Omental fat pad (tissue), 4 donors: ENCODE measurements at places on chromosomes 11 and 22.

GRCh38 chr11:78652843-78653239 is 78.2 kb upstream of the NARS2 start:
- DNase-seq: no peak

GRCh38 chr22:32236970-32237369 is 18.2 kb downstream of the SLC5A4 start:
- DNase-seq: no peak

GRCh38 chr11:104573441-104573990 is 324.7 kb downstream of the CASP12 start:
- DNase-seq: no peak

DNA sequence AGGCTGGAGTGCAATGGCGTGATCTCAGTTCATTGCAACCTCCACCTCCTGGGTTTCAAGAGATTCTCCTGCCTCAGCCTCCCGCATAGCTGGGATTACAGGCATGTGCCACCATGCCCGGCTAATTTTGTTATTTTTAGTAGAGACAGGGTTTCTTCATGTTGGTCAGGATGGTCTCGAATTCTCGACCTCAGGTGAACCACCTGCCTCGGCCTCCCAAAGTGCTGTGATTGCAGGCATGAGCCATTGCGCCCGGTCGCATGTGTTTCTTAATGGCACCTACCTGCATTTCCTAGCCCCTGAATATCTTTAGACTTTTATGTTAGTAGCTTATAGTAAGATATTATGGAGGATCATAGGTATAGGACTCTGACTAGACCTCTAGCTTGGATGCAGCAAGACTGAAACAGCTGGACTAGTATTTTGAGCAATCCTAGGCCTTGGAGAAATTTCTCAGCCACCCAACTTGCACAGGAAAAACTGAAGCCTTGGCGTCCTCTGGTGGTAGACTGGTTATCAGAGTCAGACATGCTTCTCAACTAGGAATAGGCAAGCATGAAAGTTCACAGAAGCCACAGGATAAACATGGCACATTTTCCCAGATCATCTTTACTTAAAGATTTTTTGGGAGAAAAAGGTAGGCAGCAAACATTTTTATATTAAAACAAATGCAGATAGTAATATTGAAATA is 22.7 kb upstream of the C1QTNF4 start:
- DNase-seq: no peak

GRCh38 chr11:43852057-43852636 is 28.5 kb upstream of the ALKBH3 start:
- peak; percentile 70 for DNase-seq

- no peak for DNase-seq
Measured at GRCh38 chr11:80031014-80031600, 590.3 kb upstream of the TENM4 start.

- DNase-seq: no peak
Measured at GRCh38 chr11:70207531-70208131, 4.5 kb downstream of the FADD start.

GRCh38 chr11:110022548-110022947 is 70.6 kb upstream of the ZC3H12C start:
- no peak for DNase-seq

- DNase-seq: no peak
Measured at GRCh38 chr11:1486054-1486825, at the start of gene MOB2. Gene MOB2 (minus strand): TSS chr11:1486779. CDS start chr11:1486556, 223 bp downstream.

DNA sequence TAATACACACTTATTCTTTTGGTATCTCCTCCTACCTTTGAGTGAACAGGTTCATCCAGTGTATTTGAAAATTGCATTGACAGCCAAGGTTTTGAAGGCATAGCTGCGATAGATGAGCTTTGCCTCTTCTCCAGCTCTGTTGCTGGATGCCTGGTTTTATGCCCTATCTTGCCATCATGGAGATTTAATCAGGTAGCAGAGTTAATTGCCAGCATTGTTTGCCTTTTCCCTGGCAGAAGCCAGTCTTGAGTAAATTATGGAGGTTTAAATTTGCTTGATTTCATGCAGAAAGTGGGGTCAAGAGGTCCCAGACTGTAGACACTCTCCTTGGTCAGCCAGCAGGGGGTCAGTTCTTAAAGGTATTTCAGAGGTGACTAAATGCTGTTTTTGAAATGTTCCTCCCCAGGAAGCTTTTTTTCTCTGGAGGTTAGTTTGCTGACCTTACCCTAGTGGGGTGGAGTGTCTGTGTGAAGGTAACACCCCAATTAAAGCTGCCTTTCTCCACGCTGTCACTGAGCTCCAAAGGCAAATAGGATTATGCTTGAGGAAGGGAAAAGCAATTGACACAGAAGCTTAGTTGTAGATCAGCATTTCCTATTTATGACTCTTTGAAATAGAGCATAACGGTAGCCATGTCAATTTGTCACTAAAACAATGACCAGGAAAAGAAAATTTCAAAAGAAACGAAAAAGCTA is 96.0 kb downstream of the EXT2 start:
- DNase-seq: no peak

GRCh38 chr11:113992459-113993110 is 17.7 kb downstream of the HTR3A start:
- DNase-seq: no peak

GRCh38 chr11:115912484-115912945 is 408.3 kb upstream of the CADM1 start:
- DNase-seq: no peak

- no peak for DNase-seq
Measured at GRCh38 chr11:95360377-95361075, 129.5 kb upstream of the SESN3 start.

DNA sequence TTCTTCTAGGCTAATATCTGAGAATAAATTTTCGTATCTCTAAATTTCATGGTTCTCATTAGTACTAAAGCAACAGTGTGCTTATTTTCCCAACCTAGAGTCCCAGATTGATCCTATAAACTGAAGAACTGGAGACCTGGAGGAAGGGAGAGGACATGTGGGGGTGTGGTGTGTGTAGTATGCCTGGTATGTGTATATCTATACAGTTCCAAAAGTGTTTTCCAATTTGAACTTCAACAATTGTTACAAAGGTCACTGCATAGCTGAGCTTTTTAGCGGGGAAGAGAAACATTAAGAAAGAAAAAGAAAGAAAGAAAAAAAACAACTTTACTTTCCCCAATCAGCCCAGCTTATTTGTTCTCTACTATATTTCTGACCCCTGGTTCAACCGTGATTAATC is 152.1 kb downstream of the SOX6 start:
- no peak for DNase-seq

GRCh38 chr11:10164621-10165020 is 129.4 kb downstream of the SBF2 start:
- DNase-seq: no peak

DNA sequence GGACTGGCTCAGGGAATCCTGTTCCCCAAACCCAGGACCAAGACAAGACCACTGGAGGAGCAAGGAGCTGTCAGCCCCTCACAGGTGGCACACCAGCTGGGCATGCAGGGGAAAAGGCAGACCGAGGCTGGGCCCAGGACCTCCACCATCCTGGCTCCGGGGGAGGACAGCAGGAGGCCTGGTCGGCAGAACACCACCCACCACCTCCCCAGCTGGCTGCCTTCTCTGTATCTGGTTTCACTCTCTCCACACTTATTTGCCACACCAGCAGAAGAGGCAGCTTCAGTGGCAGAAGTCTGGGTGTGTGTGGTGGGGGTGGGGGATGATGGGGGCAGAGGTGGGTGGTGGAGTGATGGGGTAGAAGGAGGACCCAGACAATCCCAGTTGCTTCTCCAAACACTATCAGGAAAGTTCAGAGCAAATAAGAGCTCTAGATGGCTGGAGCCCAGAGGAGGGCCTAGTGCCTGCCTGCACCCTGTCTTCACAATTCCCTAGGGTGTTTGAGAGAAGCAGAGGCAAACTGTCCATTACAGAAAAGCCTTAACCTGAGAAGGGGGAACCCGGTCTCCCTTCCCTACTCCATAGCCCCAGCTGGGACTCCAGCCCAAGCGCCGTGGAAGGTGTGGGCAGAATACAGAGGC is 51.9 kb upstream of the CDON start:
- DNase-seq: no peak

GRCh38 chr11:37141707-37142106 is 543.7 kb upstream of the RAG2 start:
- DNase-seq: no peak

- DNase-seq: no peak
Measured at GRCh38 chr22:36564422-36565158, 35.6 kb upstream of the EIF3D start.

DNA sequence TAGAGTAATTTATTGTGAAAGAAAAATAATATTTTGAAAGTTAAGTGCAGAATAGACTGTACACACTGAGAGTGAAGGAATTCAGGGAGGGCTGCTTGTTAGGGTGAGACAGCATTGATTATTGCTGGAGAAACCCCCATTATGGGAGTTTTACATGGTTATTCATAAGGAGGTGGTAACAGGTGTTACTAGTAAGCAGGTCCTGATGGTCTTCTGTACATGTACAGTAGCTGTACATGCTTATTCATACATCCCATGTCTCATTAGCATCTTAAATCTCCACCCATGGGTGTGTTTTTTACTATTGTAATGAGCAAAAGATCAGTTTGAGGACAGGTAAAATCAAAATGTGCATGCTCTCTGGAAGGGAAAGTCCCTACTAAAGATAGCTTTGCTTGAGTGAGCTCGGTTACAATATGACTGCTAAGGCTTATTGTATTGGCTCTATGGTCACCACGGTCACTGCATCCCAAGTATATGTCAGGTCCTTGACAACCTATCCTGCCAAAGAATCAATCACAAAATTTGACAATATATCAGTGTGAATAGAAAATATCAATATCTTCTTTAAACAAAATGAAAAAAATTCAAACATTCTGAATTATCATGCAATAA is 6.2 kb downstream of the KDM4F start:
- no peak for DNase-seq

DNA sequence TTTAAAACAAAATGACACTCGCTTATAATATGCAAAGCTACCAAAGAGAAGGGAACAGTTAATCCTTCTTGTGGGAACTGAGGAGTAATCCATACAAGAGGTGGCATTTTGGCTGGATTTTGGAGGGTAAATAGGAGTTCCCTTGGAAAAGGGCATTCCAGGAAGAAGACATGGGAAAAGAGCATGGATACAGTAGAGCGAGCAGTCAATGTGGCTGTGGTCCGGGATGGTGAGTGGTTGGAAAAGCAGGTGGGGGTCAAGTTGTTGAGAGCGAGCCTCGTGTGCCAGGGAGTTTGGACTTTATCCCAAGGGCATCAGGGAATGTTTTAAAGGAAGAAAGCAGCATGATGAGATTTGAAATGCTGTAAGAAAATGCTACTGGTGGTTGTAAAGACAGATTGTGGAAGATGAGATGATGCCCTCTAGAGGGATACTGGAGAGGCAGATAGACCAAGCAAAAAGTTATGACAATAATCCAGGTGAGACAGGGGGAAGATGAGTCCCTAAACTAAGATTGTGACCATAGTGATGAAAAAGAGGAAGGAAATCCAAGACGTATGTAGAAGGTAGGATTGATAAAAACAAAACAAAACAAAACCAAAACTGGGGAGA is 3.8 kb upstream of the MMP7 start:
- no peak for DNase-seq

DNA sequence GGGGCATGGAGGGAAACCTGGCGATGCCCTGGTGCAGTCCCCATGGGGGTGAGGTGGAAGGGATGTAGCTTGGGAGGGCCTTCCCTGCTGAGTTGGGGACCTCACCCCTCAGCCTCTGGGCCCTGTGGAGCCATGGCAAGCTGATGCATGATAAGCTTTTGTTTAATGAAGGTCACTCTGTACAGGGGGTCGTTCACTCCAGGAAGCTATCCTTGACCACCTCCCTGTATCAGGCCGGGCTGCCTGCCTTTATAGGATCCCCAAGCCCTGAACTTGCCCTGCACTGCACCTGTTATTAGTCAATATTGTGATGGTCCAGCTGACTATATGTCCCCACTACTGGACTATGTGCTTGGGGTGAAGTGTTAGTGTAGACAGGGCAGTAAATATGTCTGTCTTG is 49.7 kb upstream of the MYEOV start:
- DNase-seq: no peak

DNA sequence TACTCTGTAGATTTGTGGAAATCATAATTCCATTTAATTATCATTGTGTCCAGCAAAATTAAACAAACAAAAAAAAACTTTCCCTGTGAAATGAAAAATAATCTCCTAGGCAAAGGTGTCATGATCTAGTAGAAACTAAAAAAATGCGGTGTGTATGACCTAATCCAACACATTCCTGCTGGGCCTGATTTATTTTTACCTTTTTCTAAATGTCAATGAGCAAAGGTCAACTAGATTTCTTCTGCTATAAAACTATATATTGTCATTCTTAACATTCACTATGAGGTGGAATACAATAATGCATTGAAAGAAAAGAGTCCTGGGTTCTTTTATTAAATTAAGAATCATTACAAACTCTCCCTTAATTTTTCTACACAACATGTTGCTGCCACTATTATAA is 57.1 kb upstream of the MN1 start:
- no peak for DNase-seq

DNA sequence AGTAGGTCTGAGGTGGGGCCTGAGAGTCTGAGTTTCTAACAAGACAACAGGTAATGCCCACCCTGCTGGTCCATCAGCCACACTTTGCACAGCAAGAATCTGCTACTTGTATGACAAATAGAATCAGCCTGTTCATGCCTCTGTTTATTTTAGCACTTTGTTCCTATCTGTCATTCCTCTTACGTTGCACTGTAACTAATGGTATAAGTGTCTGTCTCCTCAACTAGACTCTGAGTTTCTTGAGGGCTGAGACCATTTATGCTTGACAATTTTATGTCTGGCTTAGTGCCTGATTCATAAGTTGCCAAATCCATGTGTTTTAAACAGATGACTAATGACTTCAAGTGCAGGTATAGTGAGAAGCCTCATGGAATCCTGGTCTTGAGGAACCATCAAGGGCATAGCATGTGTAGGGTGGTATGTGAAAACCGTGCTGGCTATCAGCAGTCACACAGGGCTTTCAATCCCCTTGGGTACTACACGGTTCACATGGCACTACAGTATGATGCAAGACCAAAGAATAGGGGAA is 209.7 kb downstream of the C11orf91 start:
- DNase-seq: no peak

DNA sequence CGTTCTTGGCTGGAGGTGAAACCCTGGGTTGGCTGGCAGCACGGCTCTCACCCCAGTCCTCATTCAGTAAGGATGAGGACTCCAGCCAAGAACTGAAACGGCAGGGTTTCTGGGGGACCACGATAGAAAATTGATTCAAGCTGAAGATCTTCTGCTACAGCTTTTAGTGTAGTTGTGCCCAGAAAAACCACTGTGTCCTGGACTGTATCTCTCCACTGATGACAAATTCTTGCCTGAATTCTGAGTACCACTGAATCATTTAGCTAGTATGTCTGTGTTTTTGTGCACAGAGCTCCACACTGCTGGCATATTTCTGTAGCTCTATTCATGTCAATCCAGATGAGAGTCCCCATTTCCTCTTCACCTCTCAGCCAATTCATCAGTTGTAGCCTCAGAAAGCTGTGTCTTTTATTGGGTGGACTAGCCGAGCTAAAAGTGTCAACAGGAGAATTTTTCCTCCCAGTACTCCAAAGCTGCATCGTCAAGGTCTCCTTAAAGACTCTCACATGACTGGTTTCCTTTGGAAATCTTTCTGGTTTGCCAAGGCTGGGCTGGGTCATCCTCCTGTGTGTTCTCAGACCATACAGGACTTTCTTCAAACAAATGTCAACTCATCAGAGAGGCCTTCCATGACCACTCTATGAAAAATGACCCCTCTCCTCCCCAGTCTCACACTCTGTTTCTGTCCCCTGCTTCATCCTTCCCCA is 144.6 kb downstream of the LDLRAD3 start:
- DNase-seq: no peak

GRCh38 chr11:87425391-87425790 is 387.7 kb downstream of the TMEM135 start:
- no peak for DNase-seq

GRCh38 chr22:19146215-19146968 is 1.9 kb upstream of the ESS2 start:
- DNase-seq: no peak

GRCh38 chr11:65651339-65651588 is 11.5 kb downstream of the RELA start:
- DNase-seq: no peak
